ENCODE measurements at places on chromosomes 16 and 17.

GRCh38 chr17:74981979-74982662, 5.3 kb upstream of the CDR2L start:
- no peaks in the 10 kb centered on the region for H3K36me3 ChIP-seq
- H3K4me1 ChIP-seq = peaks cover 27% of the 10 kb centered on the region
- no peaks in the 10 kb centered on the region for H3K27me3 ChIP-seq
- peak overlapping the region; percentile 30 for H3K27ac ChIP-seq

- H3K27ac ChIP-seq = no peak overlapping the region
- H3K4me3 ChIP-seq = no peak overlapping the region
- no peaks in the 10 kb centered on the region for H3K27me3 ChIP-seq
- H3K4me1 ChIP-seq = peaks cover 49% of the 10 kb centered on the region
- DNase-seq = no peak
- H3K36me3 ChIP-seq = no peaks in the 10 kb centered on the region
Observed at GRCh38 chr17:333626-334396, 18.8 kb downstream of the RPH3AL start.

GRCh38 chr16:11402051-11402744, 56.9 kb downstream of the RMI2 start:
- DNase-seq = no peak
- no peaks in the 10 kb centered on the region for H3K36me3 ChIP-seq
- H3K4me3 ChIP-seq = no peak overlapping the region
- H3K27ac ChIP-seq = no peak overlapping the region

DNA sequence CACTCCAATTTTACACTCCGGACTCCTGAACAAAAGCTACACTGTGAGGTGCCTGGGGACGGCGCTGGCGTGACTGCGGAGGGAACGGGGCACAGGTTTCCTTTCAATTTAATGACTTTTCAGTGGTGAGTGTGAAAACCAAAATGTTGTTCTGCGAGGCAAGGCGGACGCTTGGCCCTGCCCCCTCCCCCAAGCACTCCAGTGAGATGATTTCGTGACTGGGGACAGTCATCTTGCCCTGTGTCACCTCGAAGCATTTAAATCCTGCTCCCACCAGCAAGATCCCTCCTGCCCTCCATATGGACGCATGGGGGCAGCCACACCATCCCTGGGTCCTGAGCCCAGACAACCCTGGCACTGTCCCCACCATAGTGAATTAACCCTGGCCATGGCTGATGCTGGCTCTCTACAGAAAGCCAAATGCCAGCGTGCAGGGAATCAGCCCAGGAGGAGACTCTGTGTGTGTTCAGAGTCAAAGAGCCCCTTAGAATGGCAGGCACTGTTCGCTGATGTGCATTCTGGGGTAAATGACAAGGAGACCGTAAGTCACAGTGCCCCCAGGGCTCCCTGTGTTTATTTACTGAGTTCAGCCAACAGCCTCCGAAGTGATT, 41.0 kb downstream of the C16orf95 start:
- H3K27ac ChIP-seq = no peak overlapping the region
- no peak for DNase-seq
- no peak overlapping the region for H3K4me3 ChIP-seq
- no peaks in the 10 kb centered on the region for H3K36me3 ChIP-seq
- H3K4me1 ChIP-seq = no peaks in the 10 kb centered on the region
- no peaks in the 10 kb centered on the region for H3K27me3 ChIP-seq

DNA sequence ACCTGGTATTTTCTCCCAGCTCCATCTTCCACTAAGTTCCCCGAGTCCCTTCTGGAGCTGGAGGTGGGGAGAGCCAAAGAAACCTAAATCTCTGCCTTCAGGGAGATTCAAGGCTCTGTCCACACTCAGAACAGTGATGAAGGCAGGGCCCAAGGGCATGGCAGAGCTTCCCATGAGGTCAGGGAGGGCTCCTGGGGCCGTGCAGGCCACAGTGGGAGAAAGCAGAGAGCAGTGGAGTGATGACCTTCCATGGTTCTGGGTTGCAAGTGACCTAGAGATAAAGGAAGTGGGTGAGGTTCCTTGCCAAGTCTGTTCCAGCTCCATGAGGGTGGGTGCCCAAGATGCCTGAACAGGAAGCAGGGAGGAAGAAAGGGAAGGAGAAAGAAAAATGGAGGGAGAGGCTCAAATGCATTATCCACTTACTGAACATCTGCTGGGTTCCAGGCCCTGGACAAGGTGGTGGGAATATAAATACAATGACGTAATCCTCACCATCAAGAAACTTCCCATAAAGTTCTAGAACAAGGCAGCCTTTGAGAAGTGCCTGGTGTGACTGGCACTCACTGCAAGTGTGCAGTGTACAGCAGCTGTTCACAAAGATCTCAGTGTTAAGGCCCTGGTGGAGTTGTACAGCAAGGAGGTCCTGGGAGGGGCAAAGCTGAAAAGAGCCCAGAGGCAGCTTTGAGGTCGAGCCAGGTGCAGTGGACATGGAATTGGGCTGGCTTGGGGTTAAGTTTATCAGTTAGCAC, 13.3 kb downstream of the TBKBP1 start:
- H3K27ac ChIP-seq = no peak overlapping the region
- no peaks in the 10 kb centered on the region for H3K36me3 ChIP-seq
- DNase-seq = no peak
- H3K4me3 ChIP-seq = no peak overlapping the region

DNA sequence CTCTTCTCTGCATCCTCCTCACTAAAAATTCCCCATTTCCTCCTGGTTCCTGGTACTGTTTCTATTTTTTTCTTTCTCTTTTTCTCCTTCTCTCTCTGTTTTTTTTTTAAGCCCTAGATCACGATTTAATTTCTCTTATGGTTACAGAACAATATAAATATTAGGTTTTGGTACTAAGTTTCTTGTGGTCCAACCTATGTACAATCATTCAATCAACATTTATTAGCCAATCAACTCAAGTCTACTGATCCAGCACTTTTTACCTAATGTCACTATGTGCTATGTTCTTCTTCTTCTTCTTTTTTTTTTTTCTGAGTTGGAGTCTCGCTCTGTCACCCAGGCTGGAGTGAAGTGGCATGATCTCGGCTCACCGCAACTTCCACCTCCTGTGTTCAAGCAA, 12.6 kb downstream of the RTN4RL1 start:
- H3K27me3 ChIP-seq = no peaks in the 10 kb centered on the region
- H3K36me3 ChIP-seq = no peaks in the 10 kb centered on the region
- no peak for DNase-seq
- H3K4me1 ChIP-seq = no peaks in the 10 kb centered on the region

GRCh38 chr17:78917451-78918275, 7.5 kb downstream of the TIMP2 start:
- no peak for DNase-seq
- no peak overlapping the region for H3K4me3 ChIP-seq
- H3K27ac ChIP-seq = no peak overlapping the region

DNA sequence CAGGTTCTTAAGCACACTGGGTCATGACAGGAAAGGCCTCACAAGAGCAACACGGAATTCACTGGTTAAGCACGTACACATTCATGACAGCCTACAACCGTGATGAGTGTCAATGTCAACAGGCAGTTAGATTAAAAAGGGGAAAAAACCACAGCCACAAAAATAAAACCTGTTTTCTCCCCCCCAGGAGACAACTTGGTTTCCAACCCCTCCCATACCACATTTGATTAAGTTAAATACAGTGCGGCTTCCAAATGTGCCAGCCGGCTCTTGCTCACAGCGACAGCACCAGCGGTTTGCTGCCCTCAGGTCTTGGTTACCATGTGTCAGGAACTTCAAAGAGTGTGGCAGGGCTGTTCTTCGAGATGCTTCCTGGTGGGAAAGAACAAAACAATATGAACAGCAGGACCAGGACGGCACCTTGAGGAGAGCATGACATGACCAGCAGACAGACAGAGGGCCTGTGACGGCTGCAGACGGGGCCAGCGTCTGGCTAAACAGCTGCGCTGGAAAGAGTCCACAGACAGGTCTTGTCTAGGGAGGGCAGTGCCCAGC, 193.6 kb downstream of the PARN start:
- no peak overlapping the region for H3K27ac ChIP-seq
- H3K27me3 ChIP-seq = no peaks in the 10 kb centered on the region
- H3K36me3 ChIP-seq = no peaks in the 10 kb centered on the region
- H3K4me3 ChIP-seq = no peak overlapping the region
- DNase-seq = no peak
- no peaks in the 10 kb centered on the region for H3K4me1 ChIP-seq

- DNase-seq = no peak
- H3K27me3 ChIP-seq = no peaks in the 10 kb centered on the region
- no peak overlapping the region for H3K27ac ChIP-seq
- H3K4me1 ChIP-seq = no peaks in the 10 kb centered on the region
- H3K36me3 ChIP-seq = no peaks in the 10 kb centered on the region
- no peak overlapping the region for H3K4me3 ChIP-seq
Observed at GRCh38 chr17:68812876-68813584, 142.2 kb downstream of the ABCA8 start.

DNA sequence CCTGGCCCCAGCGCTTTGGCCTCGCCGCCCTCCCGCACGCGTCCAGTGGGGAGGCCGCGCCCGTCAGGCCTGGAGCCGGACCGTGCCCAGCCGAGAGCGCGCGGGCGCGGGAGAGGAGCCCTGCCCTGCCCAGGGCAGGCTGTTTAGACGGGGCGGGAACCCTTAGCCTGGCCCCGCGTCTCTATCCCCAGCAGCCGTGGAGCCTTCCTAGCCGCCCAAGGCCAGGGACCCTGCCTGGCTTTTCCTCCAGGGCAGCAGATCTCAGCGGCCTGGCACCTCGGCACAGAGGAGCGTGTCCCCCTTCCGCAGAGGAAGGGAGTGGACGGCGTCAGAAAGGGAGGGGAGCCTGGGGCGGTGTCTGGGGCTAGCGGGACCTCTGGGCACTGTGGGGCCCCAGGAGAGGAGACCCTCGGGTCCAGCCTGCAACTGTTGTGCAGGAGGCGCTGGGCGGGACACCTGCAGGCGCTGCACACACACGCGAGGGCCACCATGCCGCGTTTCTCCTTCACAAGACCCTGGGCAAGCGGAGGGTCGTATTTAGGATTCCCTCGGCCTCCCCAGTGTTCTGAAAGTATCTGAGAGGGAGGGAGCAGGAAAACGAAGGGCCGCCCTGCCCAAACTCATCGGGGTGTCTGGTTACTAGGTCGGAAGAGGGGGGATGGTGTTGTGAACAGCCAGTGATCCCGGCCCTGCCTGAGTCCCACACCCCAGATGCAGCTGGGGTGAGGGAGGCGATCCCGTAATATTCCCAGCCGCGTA, 2.3 kb upstream of the NPTX1 start:
- H3K36me3 ChIP-seq = no peaks in the 10 kb centered on the region

- H3K36me3 ChIP-seq = no peaks in the 10 kb centered on the region
- no peaks in the 10 kb centered on the region for H3K4me1 ChIP-seq
- H3K4me3 ChIP-seq = no peak overlapping the region
- H3K27ac ChIP-seq = no peak overlapping the region
Observed at GRCh38 chr16:85398050-85398451, 215.1 kb upstream of the GSE1 start.

- H3K27ac ChIP-seq = no peak overlapping the region
- H3K36me3 ChIP-seq = no peaks in the 10 kb centered on the region
- DNase-seq = no peak
- H3K27me3 ChIP-seq = no peaks in the 10 kb centered on the region
- no peaks in the 10 kb centered on the region for H3K4me1 ChIP-seq
- H3K4me3 ChIP-seq = no peak overlapping the region
Observed at GRCh38 chr17:53017227-53017626, 805.5 kb upstream of the KIF2B start.

DNA sequence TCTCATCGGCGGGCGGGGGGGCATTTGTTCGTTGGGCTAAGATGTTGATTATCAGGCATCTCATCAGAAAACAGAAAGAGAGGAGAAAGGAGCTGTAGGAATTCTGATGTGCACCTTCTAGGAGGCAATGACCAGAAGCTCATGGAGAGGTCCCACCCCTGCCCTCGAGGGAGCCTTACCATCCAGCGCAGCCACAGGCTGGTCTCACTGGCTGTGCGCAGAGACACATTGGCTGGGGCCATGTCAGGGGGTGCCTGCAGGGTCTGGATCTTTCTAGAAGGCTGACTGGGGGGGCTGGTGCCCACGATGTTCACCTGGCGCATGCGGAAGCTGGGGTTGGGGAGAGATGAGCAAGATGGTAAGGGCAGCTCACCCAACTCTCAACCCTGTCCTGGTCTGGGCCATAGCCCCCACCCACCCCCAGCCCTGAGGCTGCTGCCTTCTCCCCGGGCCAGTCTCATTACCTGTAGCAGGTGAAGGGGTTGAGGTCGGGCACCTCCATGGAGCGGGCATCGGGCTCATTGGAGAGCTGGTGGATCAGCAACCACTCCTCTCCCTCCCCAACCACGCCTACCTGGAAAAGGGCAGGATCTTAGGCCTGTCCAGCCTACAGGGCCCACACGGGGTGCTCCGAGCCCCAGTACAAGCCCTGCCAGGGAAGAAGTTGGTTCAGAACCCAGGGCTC, 86.2 kb upstream of the CDC42EP4 start:
- H3K4me1 ChIP-seq = no peaks in the 10 kb centered on the region
- H3K36me3 ChIP-seq = no peaks in the 10 kb centered on the region
- H3K4me3 ChIP-seq = no peak overlapping the region
- H3K27me3 ChIP-seq = no peaks in the 10 kb centered on the region
- H3K27ac ChIP-seq = no peak overlapping the region

- no peaks in the 10 kb centered on the region for H3K4me1 ChIP-seq
- no peaks in the 10 kb centered on the region for H3K36me3 ChIP-seq
- no peak for DNase-seq
- H3K27ac ChIP-seq = no peak overlapping the region
Observed at GRCh38 chr17:72658675-72659074, 433.8 kb downstream of the SLC39A11 start.

DNA sequence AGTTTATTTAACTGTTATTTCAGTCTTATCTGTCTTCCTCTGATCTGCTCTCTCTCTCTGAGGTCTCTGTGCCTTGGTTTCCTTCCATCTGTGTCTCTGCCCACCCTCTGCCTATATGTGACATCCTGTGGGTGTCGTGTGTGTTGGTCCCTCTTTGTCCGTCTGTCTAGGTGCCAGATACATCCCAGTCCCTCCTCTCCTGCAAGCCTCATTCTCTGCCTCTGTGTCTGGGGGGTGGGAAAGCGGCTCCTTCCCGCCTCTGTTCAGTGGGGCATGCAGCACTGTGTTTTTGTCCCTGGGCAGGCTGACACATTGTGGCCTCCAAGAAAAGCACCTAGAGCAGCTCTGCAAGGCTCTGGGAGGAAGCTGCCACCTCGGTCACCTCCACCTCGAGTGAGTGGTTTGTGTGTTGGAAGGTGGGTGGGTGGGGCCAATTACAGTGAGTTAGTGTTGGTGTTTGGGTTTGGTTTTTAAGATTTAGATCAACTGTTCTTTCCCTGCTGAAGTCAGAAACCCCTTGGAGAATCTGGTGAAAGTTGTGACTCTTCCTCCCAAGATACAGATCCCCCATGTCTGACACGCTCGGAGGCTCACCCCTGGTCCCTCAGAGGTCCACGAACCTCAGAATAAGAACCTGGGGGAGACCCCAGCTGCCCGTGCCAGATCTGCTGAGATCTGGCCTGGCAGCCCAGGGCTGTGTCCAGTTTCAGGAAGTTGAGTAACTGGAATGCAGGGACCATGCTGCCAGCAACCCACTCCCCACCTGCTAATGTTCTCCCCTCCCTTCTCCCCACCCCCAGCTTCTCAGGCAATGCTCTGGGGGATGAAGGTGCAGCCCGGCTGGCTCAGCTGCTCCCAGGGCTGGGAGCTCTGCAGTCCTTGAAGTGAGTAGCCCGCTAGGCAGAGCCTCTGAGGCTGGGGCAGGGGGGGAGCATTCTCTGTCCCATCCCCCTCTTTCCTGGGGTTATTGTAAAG, 50.9 kb upstream of the CPNE2 start:
- peak overlapping the region; percentile 73 for H3K27ac ChIP-seq
- peak; percentile 95 for DNase-seq
- no peaks in the 10 kb centered on the region for H3K27me3 ChIP-seq
- H3K36me3 ChIP-seq = peaks cover 61% of the 10 kb centered on the region
- H3K4me3 ChIP-seq = peak overlapping the region; percentile 51

GRCh38 chr17:39618956-39619785, 7.6 kb upstream of the PPP1R1B start:
- no peaks in the 10 kb centered on the region for H3K27me3 ChIP-seq
- H3K4me3 ChIP-seq = no peak overlapping the region
- H3K27ac ChIP-seq = no peak overlapping the region

All from CD4-positive, alpha-beta memory T cell (primary cell).